Activated CD4-positive, alpha-beta memory T cell treated with anti-CD3 and anti-CD28 coated beads for 36 hours (primary cell): ENCODE measurements at places on chromosomes 11 and 22.

DNA sequence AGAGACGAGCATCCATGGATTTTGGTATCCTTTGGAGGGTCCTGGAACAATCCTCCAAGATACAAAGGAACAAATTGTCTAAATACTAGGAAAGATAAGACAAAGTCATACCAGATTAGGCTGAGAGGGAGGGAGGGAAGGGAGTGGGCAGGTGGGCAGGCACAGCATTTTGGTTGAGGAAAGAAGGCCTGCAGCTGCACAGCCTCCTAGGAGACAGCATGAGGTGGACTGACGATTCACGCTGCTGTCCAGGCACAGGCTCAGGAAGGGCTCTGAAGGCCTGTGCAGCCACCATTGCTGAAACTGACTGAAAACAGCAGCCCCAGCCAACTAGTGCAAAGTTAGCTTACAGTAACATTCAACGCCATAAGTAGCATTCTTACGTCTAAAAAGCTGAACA, 64.7 kb downstream of the PACSIN2 start:
- DNase-seq = no peak

GRCh38 chr11:111921541-111922230, 3.0 kb downstream of the C11orf52 start:
- no peak for DNase-seq

GRCh38 chr11:90818196-90818745, 595.4 kb upstream of the CHORDC1 start:
- no peak for DNase-seq

DNA sequence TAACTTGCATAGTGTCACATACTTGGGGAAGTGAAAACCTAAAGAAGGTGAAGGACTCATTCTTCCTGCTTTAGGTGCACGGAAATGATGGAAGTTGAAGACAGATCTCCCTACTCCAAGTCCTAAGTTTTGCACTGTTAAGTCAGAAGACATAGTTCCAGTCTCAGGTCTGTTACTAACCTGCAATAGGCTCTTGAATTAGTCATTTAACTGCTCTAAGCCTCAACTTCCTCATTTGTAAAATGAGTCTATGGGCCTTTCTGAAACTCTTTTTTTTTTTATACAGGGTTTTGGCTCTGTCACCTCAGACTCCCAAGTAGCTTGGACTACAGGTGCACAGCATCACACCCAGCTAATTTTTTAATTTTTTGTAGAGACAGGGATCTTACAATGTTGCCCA, 30.8 kb upstream of the POU2AF1 start:
- no peak for DNase-seq
